ENCODE measurements at places on chromosomes 13 and 19.

DNA sequence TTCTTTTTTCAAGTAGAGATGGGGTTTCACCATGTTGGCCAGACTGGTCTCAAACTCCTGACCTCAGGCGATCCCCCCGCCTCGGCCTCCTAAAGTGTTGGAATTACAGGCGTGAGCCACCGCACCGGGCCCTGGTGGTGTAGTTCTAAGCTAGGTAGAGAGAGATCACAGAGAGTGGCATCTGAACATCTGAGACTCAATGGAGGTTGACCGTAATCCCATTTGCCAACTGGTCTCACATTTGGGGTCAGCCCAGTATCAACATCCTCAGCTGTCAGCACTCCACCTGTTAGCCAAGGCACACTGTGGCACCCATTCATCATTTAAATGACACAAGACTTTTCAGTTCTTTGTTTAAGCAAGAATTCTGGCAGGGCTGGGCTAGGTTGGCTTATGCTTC, 8.1 kb downstream of the SELENOW start:
- DNase-seq: no peak

- DNase-seq: peak; percentile 34
Measured at GRCh38 chr19:18205200-18205892, 1.5 kb upstream of the RAB3A start.

DNA sequence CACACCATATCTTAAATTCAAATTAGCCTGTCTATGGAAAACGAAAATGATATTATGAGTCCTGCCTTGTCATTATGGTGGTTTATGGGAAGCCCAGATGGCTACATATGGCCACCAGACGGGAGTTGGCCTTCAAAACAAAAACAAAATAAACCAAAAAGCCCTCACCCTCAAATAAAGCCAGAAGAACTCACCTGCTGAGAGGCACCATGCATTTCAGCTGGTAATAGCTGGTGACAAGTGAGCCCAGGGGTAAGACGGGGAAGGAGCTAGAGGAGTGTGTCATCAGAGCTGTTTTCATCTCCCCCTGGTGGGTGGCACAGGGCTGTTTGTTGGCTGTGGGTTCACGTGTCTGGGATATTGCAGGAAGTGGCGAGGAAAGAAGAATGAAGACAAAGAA, 152.9 kb downstream of the EFNB2 start:
- no peak for DNase-seq

GRCh38 chr19:51138549-51138979, 3.5 kb upstream of the SIGLEC7 start:
- no peak for DNase-seq

GRCh38 chr19:17394891-17395415, 957 bp upstream of the CCDC194 start:
- DNase-seq: peak; percentile 43

GRCh38 chr19:3605770-3606169, 905 bp downstream of the TBXA2R start:
- DNase-seq: no peak

DNA sequence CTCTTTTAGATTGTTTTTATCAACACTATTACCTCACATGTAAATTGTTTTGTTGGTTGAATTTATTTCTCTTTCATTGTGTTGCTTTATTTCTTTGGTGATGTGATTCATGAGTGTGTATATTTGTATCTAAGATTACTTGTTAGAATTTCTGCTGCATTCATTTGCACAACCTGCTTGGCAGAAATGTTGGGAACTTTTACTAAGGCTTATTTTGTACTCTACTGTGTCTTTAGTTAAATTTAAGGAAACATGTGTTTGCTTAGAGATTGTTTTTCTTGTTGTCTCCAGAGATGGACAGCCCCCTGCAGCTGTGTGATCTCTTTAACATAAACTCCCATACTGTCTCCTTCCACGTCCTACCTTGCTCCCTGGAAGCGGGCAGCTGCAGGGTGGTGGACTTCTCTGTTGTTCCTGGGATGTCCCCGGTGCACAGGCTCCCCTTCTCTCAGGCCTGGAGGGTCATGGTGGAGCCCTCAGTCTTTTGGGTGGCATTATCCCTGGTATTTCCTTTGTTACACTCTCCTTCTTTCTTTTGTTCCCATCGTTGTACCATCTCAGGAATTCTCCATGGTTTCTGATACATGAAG, 212.0 kb upstream of the SPRY2 start:
- DNase-seq: no peak

DNA sequence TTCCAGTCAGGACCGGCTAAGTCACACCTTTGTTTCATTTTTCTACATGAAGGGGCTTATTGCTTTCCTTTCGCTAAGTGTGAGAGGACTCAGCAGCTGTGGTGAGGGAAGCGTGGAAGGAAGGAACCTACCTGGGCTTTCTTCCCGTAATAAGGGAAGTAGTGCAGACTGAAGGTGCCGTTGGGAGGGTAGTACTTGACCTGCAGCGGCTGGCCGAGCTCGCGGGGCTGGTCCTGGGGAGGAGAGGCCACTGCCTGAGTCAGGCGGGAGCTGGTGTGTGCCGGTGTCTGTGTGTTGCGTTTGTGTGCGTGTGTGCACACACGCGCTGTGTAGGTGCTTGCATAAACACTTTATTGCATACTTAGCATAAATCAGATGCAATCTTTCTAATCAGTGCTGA, 7.7 kb downstream of the ATP4B start:
- DNase-seq: no peak

DNA sequence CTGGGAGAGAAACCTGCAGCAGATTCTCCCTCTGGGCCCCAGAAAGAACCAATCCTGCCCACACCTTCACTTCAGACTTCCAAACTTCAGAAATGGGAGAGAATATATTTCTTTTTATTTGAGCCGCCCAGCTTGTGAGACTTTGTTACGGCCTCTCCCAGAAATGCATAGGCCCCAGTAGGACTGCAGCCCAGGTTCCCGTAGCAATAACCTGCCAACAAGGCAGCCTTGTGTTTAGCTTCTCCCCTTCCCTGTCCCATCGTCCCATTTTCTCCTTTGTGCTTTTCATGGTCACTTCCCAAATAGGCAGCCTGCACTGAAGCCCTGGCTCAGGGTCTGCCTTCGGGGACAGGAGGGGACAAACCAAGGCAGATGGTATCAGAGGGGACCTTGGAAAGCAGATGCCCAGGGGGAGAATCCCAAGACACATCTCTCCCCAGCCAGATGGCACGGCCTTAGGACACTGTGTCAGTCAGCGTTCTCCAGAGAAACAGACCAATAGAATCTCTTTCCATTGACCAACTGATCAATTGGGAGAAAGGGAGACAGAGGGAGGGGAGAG, 3.7 kb upstream of the ARHGEF7 start:
- DNase-seq: no peak

GRCh38 chr13:111187960-111188541, 72.9 kb downstream of the ARHGEF7 start:
- no peak for DNase-seq

- DNase-seq: no peak
Measured at GRCh38 chr13:44498502-44498901, 77.6 kb downstream of the TSC22D1 start.
